Astrocyte of the spinal cord (primary cell): ENCODE measurements at places on chromosomes 3 and 15.

- no peak for DNase-seq
Measured at GRCh38 chr3:79081335-79081734, 686.5 kb downstream of the ROBO1 start.

DNA sequence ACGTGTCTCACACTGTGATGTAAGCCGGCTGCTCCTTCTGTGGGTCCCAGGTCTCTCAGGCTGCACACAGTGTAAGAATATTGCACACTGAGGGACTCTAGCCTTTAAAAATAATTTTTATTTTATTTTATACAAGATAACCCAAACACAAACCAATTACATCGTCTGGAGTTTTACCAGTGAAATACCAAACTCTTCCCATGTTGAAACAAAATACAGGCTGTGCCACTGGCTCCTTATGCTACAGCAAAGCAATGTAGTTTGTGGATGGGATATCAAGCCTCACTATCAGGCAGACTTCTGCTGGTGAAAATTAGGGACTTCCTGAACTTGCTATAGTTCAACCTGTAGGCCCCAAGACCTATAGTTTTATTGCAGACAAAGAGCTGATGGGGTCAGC is 311.3 kb upstream of the SLCO3A1 start:
- DNase-seq: no peak

DNA sequence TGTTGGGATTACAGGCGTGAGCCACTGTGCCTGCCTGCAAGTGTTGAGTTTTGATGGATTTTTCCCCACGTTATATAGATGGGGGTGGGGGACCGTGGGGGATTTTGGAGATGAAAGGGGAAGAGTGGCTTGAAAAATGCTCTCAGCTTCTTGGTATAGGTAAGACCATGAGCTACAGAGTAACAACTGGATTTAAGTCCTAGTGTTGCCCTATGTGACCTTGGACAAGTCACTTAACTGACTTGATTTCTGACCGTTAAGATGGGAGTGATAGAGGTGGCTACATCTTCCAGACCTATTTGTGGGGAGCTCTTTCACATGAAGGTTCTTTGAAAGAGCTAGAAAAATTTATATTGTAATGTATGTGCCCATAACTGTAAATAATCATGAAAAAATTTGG is 13.3 kb downstream of the TRIM71 start:
- DNase-seq: no peak

GRCh38 chr3:73674280-73674679 is 49.5 kb upstream of the PDZRN3 start:
- peak; percentile 86 for DNase-seq

DNA sequence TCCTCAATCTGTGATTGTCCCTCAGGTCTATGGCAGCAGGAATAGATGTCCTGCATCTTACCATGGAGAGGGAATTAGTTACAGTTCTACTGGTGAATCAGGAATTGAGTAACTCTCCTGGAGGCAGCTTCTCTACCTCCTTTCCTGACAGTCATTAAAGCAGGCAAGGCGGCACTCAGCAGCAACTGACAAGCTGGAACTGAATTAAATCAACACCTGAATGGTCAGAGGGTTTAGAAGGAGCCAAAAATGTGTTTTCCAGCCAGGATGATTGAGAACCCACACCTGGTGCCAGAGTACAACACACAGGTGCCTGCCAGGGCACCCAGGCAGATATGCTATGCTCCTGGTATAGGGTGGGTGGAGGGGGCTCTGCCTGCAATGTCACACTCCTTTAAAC is 43.1 kb upstream of the TIPARP start:
- no peak for DNase-seq

GRCh38 chr3:194128202-194128918 is 7.6 kb upstream of the HES1 start:
- DNase-seq: no peak

DNA sequence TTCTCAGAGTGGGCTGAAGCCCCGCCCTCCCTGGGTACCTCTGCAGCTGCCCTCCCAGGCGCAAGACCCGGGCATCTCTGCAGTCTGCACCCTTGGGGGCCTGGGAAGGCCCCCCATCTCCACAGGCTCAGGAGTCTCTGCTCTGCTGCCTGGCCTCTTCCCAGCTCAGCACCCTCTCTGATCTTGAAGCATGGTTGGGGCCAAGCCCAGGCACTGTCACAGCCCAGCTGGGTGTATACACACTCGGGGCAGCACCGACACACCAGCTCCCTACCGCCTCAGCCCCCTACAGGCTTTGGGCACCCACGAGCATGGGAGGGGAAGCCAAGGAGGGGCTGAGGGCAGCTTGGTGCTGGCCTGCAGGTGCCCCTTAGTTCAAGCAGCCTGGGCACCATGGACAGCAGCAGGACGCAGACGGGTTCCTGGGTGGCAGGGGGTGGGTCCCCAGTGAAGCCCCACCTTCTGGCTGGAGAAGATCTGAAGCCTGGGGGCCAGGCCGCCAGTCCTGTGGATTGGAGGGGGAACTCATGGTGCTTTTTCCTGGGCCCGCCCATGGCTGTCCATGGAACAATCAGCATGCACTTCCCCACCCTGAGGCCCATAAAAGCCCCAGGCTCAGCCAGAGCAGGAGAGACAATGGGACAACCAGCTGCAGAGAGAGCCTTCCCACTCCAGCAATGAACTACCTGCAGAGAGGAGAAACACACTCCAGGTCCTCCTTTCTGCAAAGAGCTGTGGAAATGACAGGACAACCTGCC is 170.6 kb downstream of the TJP1 start:
- no peak for DNase-seq

DNA sequence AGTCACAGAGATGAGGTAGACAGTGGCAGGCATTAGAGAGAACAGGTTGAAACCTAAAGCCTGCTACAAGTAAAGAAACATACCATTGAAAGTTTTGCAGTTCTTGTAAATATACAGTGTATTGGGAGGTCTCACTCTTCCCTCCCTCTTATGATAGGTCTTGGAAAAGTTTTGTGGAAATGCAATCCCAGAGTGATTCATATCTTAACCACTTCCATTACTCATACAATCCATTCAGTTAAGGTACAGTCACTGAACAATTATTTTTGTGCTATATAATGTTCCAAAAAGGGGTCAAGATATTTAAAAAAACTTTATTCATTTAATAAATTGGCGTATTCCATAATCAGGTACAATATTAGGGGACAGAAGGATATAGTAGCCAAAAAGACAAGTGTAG is 737.7 kb upstream of the ALCAM start:
- peak; percentile 83 for DNase-seq

GRCh38 chr3:44885618-44886017 is 11.2 kb downstream of the TGM4 start:
- peak; percentile 97 for DNase-seq

DNA sequence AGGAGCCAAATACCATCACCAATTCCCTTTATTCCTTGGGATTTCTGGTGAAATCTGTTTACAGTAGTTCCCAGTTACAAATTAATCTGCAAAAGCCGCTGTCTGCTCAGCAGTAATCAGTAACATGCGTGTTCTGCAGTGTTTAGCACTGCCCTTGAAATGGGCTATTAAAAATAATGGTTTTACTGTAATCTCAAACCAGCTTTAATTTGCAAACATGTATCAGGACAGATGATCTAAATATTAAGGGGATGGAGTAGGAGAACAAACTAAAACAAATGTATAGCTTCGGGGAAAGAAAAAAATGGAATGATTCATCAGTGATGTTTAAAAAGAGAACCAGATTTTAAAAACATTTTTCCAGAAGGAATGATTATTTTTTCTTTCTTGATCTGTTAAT is 513.2 kb downstream of the MECOM start:
- no peak for DNase-seq

- DNase-seq: no peak
Measured at GRCh38 chr3:14911651-14912050, 35.7 kb upstream of the NR2C2 start.
